PC-9 (cell line): ENCODE measurements at places on chromosomes 3 and 15. TPM values are rescaled to one million over a fixed set of nuclear protein-coding genes. Genes with fewer than 3 reads are reported as not detected.
A peak's percentile ranks its signal among the peaks of the same experiment; 100 is the strongest.

The LEKR1 gene
- 3.2 and 3.9 TPM in 2 replicates for total RNA-seq

- DNase-seq, result no peak
These were observed 113.2 kb downstream of the PTPRG start for GRCh38 chr3:61674596-61674995.

DNA sequence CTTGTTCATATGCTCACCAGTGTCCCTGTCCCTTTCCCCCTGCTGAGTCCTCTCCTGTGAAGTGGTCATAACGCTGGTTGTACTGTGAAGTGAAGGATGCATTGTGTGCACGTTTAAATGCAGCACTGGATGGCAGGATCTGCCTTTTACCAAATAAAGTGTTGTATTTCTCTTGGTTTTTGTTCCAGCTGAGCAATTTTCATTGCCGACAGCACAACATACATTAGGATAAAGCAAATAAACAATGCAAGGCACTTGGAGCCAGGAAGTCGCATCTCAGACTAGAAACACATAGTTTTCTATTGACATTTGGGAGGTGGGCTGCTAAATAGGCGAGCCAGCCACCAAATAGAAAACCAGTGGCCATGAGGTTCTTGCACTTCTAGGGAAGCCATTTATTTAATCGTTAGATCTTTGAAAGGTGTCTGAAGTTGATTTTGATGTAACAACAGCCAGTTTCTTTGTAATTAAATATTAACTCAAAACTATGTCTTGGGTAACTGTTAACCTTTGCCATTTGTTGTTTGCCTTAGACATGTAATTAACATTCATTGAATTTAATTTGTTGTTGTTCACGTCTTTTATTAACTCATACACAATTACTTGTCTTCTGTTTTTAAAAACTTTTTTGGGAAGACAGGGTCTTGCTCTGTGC is 185.3 kb downstream of the FNDC3B start:
- no peak for DNase-seq

The KCNMB2 gene
- not detected in 2 replicates for total RNA-seq

DNA sequence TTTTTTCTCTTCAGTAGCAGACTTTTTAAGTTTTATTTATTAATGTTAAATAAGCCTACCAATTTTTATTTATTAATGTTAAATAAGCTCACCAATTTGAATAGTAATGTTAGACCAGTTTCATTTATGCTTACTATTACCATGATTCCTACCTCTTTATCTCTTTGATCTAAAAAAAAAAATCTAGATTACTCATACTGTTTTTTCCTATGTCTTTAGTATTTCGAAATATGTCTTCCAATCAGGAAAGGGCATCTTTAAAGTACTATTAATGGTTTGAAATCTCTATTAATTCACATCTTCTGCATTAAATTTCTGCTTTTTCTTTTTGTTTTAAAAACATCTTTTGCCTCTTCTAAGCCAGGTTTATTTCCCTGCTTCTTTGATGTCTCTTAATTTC is 27.5 kb upstream of the MAPKBP1 start:
- DNase-seq, result peak; percentile 53

The RHOV gene
- 1.4 and 4.1 TPM in 2 replicates for total RNA-seq

GRCh38 chr3:43932921-43933320 is 242.2 kb downstream of the ABHD5 start:
- no peak for DNase-seq

The NR2E3 gene
- total RNA-seq, result 1.5 and 2.1 TPM in 2 replicates

The ACP3 gene
- total RNA-seq, result 1.5 and 3.5 TPM in 2 replicates

The PRTG gene
- total RNA-seq, result 11.4 and 16.5 TPM in 2 replicates

DNA sequence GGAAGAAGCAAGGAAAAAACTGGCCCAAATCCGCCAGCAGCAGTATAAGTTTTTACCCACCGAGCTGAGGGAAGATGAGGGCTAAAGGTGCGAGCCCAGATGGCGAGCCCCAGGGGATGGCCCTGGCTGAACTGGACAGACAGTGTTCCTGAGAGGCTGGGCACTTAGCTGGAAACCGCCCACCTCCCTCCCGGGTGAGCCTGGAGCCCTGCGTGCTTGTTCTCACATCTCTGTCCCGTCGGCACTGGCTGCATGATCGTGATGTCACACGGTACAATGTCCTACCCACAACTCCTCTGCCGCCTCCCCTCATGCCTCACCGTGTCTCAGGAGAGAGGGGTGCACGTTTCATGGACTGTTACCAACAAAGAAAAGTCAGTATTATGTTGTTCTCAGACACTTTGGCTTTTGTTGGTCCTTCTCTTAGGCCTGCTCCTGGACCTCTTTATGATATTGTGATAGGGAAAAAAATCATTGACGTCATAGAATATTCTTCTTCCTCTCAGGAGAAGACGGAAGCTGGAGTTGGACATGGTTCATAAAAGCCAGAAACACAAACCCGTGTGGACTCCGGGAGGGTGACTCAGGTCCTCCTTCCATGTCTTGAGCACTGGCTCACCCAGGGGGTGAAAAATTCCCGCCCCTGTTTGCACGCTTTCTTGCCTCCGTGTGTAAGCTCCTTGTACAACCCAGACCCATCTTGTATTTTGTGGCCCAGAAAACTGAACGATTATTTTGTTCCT is 201.8 kb upstream of the TPM1 start:
- DNase-seq, result no peak

DNA sequence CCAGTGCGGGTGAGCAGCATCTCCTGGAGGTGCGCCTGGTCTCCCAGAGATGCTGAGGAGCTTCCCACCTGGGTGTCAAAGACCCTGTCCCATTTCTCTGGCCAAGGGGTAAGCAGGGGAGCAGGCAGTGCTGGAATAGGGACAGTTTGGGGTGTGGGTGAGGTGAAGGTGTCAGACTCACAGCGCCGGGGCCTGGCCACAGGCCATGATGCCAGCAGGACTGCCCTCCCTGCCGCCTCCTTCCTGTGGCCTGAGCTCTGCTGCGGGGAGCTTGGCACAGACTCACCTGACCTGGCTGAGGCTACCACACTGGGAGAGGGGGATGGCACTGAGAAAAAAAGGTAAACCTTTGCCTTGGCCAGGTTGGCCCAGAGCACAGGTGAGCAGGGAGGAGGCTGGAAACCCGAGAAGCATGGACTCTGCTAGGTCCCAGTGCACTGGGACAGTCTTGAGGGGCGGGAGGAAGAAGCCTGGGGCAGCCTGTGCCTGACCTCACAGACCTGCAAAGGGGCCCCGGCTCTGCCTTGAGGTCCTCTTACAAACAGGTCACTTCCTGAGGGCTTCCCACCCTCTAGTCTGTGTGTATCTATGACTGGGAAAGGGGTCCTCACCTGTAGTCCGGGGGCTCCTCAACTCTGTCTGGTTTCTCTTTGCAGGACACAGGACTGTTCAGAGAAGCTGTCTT is 28.2 kb downstream of the GRAMD2A start:
- peak; percentile 68 for DNase-seq

- no peak for DNase-seq
These were observed 84.3 kb downstream of the KLHL25 start for GRCh38 chr15:85710340-85710842.

GRCh38 chr3:16055606-16056211 is 118.8 kb upstream of the GALNT15 start:
- DNase-seq, result no peak
